ENCODE measurements at places on chromosomes 12 and 14. TPM values are rescaled to one million over a fixed set of nuclear protein-coding genes. Genes with fewer than 3 reads are reported as not detected.

FAM186B gene
- total RNA-seq: 0.54 TPM

PTPRB gene
- 71.2 TPM for total RNA-seq

GLIPR1L1 gene
- not detected for total RNA-seq

RERG gene
- 20.1 TPM for total RNA-seq

ZNF219 gene
- 8.0 TPM for total RNA-seq

DNA sequence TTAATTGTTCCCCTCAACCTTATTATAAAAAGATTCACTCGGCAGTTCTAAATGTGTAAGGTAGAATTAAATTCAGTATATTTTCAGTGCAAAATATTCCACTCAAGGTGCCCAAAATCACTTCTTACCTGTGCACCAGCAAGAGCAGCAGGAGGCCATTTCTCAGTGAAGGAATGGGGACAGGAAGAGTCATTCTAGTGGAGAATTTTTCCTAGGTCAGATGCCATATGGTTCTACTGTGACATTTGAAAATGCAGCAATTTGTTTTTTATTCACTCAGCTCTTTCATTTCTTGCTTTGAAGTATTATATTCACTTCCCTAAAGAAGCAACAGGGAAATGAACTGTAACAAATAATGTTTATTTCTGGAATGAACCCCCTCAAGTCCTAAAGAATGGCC, 264.0 kb upstream of the SYT1 start:
- no peak for DNase-seq

GRCh38 chr12:48194799-48195201, 8.3 kb downstream of the OR10AD1 start:
- DNase-seq: no peak

GRCh38 chr12:24398605-24399004, 449.1 kb upstream of the SOX5 start:
- no peak for DNase-seq

GRCh38 chr12:94481734-94482133, 22.1 kb upstream of the CEP83 start:
- DNase-seq: no peak

- DNase-seq: no peak
These were observed 959.4 kb upstream of the TMEM132C start for GRCh38 chr12:127307528-127307927.

DNA sequence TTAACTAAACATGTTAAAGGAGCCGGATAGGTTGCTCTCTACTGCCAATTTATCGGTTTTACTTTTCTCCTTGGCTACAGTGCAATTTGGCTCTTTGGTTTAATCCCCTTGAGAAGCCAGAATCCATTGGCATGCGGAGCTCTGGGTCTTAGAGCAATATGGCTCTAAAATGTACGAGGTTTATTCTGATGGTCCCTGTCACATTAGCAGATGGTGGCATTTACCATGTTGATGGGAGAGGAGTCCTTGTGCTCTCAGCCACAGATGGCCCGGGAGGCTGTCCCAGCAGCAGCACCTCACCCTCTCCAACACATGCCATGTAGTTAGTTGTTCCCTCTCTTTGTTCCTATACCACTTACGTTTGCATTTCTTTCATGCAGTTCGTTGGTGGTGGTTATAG, 179.7 kb downstream of the RGS6 start:
- no peak for DNase-seq

Measured in lung (tissue), 17 donors.